ENCODE measurements at places on chromosomes 2 and 18.

DNA sequence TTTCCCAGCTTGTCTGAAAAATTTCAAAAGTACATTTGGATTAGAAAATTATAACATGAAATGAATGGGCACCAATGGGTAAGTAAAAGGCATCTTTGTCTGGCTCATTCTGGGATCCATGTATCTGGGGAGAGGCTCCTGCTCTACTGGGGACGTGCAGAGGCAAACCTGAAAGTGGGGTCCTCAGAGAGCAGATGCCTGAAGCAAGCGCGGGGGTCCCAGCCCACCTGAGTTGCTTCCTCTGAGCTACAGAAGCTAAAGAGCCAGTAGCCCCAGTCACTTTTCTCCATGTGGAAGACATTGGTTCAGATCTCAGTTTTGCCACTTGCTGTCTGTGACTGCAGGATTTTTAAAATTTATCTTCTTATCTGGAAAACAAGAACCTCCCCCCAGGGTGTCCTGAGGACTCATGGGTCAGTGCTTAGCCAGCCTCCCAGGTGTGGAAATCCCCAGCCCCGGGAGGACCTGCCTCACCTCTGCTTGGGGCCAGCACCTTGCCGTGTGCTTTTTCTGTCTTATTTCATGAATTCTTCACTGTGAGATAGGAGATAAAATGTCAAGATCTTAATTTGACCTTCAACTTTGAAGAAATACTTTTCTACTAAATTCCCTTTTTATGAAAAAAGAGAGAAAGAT is 25.1 kb upstream of the ODC1 start:
- DNase-seq: no peak

- DNase-seq: no peak
Measured at GRCh38 chr2:232779934-232780333, 3.6 kb upstream of the KCNJ13 start.

- DNase-seq: peak; percentile 82
Measured at GRCh38 chr2:158753641-158754611, 41.2 kb upstream of the DAPL1 start.

- peak; percentile 34 for DNase-seq
Measured at GRCh38 chr2:6749962-6750361, 115.7 kb downstream of the CMPK2 start.

DNA sequence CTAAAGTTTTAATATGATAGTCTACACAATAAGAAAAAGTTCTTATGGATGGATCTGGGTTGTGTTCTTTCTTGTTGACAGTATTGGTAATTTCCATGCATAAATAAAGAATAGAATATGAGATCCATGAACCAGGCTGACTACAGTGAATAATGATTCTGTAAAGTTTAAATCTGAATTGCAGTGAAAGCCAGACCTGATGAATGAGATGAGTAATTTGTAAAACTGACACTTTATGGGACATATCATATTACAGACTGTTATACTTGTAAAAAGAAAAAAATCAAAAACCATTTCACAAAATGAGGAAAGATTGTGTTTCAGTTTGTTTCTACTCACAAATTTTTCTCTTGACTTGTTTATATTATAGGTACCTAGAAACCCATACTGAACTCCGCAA is 164.9 kb upstream of the SCN7A start:
- DNase-seq: no peak

DNA sequence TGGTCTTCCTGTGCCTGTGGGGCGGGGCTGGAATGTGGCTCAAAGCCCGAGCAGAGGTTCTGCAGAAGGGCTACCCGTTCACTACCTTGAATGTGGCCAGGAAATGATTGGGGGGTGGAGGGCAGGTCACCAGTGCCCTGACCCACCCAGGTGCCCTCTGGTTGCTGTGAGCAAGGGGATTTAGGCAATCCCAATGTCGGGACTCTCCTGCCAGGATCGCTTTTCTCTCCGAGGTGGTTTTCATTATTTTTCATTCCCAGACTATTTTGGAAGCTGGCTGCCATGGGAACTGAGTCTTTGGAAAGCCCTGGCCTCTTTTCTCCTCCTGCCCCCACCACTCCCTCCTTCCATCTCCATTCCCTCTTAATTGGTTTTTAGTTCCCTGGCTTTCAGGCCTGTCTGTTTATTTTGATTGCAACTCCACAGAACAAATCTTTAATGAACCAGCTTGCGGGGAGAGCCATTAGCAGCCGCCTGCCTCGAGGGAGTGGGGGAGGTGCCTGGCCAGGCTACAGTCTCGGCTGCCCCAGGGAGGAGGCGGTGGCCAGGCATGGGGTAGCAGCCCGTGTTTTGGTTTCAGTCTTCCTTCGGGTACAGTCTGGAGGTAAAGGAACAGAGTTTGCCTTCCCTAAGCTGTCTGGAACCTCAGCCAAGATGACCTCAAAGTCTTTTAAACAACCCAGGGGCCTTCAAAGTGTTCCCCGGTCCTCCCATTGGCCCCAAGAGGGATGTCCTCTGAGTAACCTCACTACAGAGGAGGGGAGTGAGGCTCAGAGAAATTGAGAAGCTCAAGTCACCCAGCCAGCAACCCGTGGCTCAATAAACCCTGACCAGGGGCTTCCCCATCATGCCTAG is 114.4 kb upstream of the HAAO start:
- peak; percentile 86 for DNase-seq

DNA sequence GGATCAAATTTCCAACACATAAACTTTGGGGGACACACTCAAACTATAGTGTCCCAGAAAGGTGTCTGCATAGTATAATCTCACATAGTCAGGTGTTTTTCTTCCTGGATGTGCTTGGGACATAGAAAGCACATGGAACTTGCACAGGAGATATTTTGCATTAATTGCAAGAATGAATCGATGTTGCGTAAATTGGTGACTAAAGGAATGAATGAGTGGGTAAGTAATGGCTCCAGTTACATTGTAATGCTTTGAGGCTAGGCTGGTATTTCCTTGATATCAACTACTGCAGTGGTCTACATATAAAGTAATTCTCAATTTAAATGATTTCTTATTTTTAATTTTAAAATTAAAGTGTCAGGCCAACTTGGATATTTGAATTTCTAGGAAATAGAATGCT is 53.4 kb downstream of the SH3RF3 start:
- DNase-seq: no peak

- DNase-seq: no peak
Measured at GRCh38 chr2:241943209-241943850, 73.8 kb downstream of the RTP5 start.

- DNase-seq: no peak
Measured at GRCh38 chr2:150303281-150303680, 184.2 kb downstream of the RND3 start.

DNA sequence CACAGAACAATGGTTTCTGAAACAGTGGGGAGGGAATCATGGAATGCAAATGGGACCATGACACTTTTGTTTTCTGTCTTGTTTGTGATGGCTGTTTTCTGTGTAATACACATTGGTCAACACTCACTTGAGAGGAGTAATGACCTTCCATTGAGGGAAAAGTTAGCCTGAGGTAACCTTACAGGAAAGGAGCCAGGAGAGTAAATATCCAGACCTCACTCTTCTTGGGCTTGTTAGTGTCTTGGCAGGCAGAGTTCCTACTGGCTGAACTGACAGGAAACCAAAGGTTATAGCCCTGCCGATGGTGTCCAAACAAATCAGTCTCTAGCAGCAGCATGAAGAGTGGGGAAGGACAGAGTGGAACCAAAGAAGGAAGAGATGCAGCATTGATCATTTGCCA is 17.2 kb upstream of the RPRM start:
- no peak for DNase-seq

GRCh38 chr2:73237168-73237567 is 3.1 kb downstream of the CCT7 start:
- no peak for DNase-seq

DNA sequence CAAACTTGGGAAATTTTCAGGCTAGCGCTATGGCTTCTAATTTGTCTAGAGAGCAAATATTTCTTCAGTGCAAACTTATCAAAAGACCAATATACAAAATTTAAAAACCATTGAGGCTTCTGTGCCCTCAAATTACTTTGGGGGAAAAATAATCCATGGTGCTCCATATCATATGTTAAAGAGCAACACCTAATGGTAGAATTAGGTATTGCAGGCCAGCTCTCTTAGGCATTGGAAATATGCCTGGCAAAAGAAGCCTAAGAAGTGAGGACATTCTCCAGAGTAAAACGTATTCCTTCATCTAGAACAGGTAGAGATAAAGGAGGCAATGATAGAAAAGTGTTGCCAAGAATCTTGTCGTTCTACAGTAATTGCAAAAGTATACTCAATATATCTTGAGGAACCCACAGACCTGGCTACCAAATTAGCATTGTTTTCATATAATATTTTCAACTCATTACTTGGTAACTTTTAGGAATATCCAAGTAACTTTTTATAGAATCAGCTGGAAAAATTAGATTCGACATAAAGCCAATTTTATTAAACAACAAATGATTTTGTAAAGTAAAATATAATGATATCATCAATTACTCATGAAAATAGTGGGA is 401.1 kb downstream of the BCL11A start:
- peak; percentile 85 for DNase-seq
